ENCODE measurements at places on chromosomes 1 and 21.
A peak's percentile ranks its signal among the peaks of the same experiment; 100 is the strongest.

DNA sequence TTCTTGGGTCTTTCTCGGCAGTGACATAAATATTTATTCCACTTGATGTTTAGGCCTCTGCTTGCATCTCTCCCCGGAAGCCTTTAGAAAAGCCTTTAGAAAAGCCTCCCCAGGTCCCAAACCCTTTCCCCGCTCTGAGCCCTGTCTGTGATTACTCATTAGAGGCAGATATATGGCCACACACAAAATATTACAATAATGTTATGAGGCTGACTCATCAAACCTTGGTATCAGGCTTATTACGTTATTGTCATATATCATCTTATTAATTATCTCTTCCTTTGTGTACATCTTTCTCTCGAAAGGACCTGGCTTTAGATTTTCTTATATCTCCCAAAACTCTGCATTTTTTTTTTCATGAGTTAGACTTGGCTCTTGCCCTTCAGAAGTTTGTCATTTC is 69.5 kb downstream of the FGGY start:
- no peak for DNase-seq

- peak; percentile 57 for DNase-seq
Measured at GRCh38 chr1:36553591-36554322, 71.0 kb upstream of the CSF3R start.

- no peak for DNase-seq
Measured at GRCh38 chr1:232283864-232284263, 346.1 kb downstream of the SIPA1L2 start.

DNA sequence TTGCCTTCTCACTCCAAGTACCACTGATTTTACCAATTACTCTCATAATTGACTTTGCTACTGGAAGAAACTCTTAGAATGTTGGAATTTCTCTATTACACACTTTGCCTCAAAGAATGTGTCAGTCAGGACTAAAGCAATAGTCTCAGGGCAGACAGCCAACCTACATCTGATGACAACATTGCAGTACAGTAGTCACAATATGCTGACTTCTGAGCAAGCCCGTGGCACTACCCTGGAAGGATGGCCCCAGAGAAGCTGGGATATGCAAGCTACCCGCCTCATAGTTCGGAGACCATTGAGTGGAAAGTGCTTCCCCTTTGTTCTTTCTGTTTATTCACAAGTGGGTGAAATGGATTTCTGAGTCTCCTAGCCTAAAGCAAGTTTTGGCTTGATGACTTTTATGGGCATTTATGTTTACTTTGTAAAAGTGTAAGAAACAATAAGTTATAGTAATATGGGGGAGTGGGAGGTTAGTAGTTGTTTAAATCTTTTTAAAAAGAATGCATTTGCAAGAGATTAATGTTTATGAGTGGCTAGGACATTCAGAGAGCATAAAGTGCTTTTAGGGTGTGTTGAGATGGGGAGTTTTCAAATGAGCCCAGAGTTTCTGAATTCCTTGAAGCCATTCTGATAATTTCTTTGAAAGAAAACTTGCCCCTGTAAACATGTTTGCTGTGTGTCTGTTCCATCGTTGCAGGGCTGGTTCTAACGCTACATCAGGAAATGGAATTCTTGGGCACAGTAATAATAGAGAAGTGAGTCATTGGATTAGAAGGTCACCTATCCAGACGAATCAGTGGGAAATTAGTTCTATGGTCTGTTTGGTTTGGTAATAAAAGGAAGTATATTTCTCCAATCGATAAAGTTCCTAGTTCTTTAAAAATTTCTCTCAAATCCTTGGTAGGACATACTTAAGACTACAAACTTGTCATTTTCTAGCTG is 63.8 kb downstream of the LMO4 start:
- no peak for DNase-seq

- DNase-seq, result no peak
Measured at GRCh38 chr1:69138172-69138571, 429.6 kb upstream of the LRRC7 start.

- DNase-seq, result no peak
Measured at GRCh38 chr1:103931891-103932290, 182.2 kb downstream of the AMY1C start.

- DNase-seq, result no peak
Measured at GRCh38 chr1:229947968-229948367, 119.1 kb upstream of the GALNT2 start.

GRCh38 chr1:87787551-87787950 is 458.9 kb downstream of the LMO4 start:
- DNase-seq, result no peak

- no peak for DNase-seq
Measured at GRCh38 chr1:188027613-188028012, 1198.9 kb downstream of the PLA2G4A start.

Measured in activated gamma-delta T cell treated with Interleukin-2 at 50 U/mL for 16 hours (primary cell).